ENCODE measurements at places on chromosomes 4 and X.
A peak's percentile ranks its signal among the peaks of the same experiment; 100 is the strongest.

GRCh38 chrX:100587861-100588260, 3.1 kb downstream of the TNMD start:
- no peak for DNase-seq

DNA sequence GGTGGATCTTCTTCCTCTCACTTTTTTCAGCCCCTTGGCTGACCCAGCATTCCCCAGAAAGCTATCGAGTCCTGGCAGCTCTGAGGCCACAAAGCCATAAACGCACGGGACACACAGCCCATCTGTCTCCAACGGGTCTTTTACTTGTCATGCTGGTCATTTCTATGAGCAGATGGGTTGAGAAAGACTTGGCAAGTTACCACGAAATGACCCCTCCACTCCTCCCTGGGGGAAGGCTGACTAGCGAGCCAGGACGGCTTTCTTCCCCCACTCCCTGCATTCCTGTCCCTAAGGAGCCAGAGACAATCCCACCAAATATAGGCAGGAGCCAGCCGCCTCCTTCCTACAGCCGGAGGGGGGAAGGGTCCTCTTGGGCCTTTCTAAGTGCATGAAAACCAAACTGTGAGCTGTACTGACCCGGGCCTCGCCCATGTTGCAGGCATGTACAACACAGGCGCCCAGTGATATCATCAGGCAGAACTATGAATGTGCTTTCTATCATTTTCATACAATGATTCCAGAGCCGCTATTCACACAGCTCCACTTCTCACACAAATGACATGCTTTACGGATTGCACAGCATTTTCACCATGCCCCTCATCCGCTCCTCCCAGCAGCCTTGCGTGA, 28.6 kb downstream of the AFAP1 start:
- DNase-seq: peak; percentile 95

DNA sequence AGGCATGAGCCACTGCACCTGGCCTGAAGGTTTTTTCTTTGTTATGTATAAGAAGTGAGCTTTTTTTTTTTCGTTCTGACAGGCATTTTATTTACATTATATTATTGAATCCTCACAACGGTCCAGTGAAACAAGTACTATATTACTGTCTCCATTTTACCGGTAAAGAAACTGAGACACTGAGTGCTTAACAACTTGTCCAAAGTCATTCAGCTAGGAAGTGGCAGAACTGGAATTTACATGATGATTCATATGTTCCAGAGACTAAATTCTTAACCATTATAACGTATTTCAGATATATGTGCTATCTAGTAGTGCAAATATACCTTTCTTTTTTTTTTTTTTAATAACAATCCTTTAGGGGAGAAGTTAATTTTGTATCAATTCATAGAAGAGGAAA, 18.4 kb upstream of the SLC6A14 start:
- DNase-seq: no peak

DNA sequence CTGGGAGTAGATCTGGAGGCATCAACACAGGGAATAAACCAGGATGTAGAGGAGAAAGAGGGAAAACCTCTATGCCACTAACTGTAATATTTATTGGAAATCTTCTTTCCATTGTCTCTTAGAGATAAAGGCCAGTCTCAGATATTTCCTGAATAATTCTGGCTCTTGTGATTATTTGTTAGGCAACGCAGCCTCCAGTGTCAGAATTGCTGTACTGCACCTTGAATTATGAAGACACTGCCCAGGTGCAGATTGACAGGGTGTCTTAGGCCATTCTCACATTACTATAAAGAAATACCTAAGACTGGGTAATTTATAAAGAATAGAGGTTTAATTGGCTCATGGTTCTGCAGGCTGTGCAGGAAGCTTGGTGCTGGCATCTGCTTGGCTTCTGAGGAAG, 100.7 kb upstream of the ZDHHC15 start:
- DNase-seq: no peak

- no peak for DNase-seq
These were observed 297.9 kb downstream of the GPM6A start for GRCh38 chr4:175514174-175514573.

DNA sequence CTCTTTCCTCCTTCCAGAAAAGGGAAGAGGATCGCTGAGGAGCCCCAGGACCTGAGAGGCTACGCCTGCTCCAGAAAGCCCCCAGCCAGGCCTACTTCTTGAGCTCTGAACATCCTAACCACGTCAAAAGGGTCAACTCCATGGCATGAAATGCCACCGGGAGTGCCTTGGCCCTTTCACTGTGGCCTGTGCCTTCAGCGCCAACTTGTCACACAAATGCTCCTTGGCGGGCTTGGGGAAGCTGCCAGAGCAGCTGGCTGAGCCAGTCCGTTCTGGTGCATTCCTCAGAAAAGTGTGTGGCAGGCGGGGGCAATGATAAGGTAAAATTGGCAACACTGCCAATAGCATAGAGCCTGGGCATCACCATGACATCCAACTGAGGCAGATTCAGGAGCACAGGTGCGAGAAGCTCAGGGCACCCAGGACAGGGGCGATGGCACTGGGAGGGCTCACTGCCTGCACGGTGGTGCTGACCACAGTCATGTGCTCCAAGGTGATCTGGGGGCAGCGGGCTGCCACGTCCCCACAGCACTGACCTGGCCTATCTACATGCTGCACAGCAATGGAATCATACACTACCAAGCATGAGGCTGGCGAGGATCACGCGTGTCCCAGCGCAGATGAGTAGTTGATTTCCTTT, 12.1 kb upstream of the TREX2 start:
- DNase-seq: no peak

DNA sequence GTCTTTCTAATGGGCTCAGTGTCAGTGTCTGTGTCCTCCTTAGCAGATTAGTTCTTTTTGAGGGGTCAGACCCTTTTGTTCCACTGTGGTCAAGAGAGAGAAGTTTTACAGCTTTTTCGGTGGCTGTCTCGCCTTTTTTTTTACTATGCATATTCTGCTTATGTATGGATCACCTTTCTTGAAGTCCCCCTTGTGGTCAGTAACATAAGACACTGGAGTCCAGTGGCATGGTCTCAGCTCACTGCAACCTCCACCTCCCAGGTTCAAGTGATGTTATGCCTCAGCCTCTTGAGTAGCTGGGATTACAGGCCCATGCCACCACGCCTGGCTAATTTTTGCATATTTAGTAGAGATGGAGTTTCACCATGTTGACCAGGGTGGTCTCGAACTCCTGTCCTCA, 54.0 kb upstream of the PGRMC2 start:
- no peak for DNase-seq

- DNase-seq: no peak
These were observed 161.0 kb downstream of the PPP1R2C start for GRCh38 chrX:42616981-42617380.

DNA sequence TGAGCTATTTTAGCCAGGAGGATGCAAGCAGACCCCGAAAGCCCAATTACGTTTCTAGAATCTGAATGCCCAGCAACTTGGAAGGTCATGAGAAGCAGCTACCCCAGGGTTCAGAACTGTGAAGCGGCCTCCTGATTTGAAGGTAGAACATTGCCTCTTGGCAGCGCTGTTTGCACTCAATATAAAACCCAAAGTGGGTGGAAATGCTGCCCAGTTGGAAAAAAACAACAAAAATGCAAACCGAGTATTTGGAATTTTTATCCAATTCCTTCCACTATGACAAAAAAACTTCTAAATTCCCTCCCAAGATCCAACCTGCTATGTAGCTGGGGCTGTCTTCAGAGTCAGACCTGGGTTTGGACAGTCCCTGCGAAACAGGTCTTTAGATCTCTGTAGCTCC, 103.3 kb upstream of the RBPJ start:
- no peak for DNase-seq

- DNase-seq: no peak
These were observed 92.1 kb upstream of the COX18 start for GRCh38 chr4:73161527-73162185.

GRCh38 chr4:134057356-134057755, 144.2 kb downstream of the PABPC4L start:
- DNase-seq: no peak

- no peak for DNase-seq
These were observed 28.8 kb upstream of the IL13RA1 start for GRCh38 chrX:118698516-118699170.

DNA sequence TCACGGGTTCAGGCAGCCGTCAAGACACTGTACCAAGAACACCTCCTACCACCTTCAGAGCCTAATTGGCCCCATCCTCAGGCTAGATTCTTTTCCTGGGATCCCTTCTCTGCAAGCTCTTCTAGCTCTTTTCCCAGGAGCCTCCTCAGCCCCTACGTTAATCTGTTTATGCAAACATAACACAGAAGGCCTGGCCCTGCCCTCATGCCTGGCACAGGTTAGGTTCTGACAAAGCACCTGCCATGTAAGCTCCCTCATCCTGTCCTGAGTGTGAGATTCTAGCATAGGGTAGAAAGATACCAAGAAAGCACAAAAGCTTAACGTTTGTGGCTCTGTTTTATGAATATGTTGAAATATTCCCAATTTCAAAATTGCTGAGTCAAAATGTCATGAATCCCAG, 93.6 kb downstream of the IRF2 start:
- DNase-seq: no peak

GRCh38 chrX:144768540-144768939, 478.8 kb upstream of the SPANXN1 start:
- DNase-seq: no peak

GRCh38 chrX:85620466-85620865, 241.0 kb upstream of the POF1B start:
- no peak for DNase-seq

DNA sequence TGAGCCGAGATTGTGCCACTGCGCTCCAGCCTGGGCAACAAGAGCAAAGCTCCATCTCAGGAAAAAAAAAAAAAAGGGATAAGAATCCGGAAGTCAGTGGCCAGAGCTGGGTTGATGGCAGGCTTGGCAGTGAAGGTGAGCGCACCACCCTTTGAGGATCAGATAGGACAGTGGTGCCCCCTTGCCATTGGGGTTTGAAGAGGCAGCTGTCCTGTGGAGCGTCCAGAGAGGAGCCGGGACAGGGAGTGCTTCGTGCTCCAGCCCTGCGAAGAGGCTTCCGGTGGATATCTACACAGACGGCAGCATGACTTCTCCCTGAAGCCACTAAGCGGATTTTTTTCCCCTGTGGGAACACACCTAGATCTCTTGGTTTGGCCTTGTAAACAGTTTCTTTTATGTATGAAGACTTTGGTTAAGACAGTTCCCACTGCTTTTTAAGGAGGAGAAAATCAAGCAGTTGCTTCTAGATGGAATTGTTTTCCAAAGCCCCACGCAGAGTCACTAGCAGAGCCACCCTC, 6.5 kb downstream of the TBC1D14 start:
- no peak for DNase-seq

- no peak for DNase-seq
These were observed 6.5 kb downstream of the SH3BP2 start for GRCh38 chr4:2799224-2799911.

GRCh38 chr4:33340168-33340567, 2620.0 kb downstream of the PCDH7 start:
- no peak for DNase-seq

DNA sequence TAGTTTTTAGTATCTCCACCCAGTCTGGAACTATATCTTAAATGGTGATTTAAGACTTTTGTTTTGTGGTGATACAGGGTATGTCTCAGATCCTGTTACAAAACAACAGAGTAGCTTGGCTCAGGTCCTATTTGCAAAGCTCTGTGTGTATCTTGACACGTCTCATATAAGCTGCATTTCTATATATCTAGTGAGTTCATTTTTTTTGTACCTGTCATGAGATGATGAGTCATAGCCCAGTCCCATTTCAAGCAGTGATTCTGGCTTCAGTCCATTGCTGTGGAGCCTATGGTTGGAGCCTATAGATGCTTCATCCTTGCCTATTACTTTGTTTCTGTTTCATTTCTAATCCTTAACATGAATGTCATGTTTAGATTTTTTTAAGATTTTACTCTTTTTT, 23.0 kb downstream of the GRXCR1 start:
- peak; percentile 0 for DNase-seq

GRCh38 chr4:109171070-109171469, 131.4 kb downstream of the COL25A1 start:
- DNase-seq: no peak

- no peak for DNase-seq
These were observed 30.1 kb upstream of the IQCM start for GRCh38 chr4:149845743-149846142.

DNA sequence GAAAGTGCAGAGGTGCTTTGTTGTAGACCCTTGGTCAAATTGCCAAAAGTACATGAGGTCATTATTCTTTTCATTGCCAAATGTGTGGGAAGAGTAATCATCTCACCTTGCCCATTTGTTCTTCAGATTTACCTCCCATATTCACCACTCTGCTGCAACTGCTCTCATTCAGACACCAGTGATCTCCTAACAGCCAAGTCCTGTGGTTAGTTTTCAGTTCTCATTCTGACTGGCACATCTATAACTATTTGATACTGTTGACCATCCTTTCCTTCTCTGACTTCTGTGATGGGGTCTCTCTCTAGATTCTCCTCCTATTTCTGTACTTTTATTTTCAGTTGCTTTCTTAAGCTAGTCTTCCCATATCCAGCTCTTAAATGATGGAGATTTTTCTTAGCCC, 39.8 kb downstream of the GRIA3 start:
- no peak for DNase-seq

DNA sequence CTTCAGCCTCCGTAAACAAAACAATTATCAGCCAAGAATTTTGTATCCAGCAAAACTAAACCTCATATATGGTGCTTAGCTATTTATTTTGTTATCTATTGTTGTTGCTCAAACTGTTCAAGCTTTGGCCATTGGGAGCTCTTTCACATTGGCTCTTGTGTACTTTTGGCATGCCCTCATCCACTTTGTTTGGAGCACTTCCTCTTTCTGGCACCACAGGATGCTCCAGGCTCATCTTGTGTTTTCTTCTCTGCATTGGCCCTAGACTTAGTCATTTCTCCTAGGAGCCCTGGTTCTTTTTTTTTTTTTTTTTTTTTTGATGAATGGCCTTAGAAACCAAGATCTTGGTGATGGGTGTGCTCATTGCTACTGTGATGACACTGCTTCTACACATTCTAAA, 74.5 kb downstream of the DIPK2B start:
- DNase-seq: no peak

DNA sequence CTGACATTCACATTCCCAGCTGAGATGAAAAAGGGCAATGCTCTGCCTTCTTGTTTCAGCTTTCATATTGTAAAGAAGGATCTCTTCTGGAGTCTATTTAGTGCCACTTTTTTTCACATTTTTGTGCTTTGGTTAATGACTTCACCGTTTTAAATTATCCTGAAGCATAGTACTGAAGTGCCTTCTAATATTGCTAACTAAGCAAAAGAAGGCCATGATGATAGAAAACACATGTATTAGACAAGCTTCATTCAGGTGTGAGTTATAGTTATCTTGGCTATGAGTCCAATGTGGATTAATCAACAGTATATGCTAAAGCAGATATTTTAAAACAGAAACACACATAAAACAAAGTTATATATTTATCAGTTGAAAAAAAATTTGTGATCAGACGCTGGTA, 40.4 kb downstream of the NXT2 start:
- DNase-seq: no peak

DNA sequence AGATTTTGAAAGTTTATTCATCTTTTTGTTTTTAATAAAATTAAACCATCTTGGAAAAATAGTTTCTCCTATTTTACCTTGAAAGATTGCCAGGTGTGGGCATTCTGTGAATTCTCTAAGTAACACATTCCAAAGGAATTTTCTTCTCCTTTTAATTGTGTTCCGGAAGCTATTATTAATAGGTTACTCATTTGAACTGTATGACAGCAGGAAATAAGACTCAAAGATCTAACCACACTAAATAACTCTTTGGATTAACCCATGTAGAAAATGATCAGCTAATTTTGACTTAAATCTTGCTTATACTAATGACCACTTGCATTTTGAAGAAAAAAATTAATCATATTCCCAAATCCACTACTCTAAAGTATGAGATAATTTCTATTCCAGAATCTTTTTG, 17.6 kb upstream of the CCNI start:
- no peak for DNase-seq
